ENCODE measurements at places on chromosomes 4 and X.

- DNase-seq: no peak
Observed at GRCh38 chr4:47109379-47109778, 78.0 kb downstream of the GABRB1 start.

GRCh38 chr4:25523405-25523804 lies 132.2 kb upstream of the SLC34A2 start:
- DNase-seq: no peak

DNA sequence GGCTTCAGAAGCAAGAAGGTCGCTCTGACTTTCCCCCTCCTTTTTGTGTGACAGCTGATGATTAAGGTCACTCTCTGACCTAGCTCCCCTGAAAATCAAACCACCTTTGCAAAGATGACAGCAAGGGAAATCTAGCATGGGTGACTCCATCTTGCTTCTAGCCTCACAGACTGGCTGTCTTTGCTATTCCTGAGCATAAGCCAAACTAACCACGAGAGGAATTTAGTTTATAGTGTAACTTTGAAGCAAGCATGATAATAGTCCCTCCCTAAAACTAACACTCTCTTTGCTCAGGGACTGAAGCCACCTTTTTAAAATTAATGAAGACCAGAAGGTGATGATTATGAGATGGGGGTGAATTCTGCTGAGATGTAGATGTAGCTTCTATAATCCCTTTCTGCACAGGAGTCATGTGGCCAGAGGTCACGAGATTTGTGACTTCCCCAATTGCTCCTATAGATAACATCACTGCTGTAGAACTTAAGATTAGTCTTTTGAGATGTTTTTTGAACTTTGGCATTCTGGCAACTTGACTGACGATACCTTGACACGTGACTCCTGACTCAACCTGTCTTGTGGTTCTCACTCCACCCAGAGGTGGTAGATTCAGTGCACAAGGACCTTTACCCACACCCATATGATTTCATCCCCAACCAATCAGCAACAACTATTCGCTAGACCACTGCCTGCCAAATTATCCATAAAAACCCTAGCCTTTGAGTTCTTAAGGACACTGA lies 14.9 kb upstream of the PDE5A start:
- DNase-seq: no peak

GRCh38 chr4:96753216-96753615 lies 913.3 kb downstream of the PDHA2 start:
- no peak for DNase-seq

DNA sequence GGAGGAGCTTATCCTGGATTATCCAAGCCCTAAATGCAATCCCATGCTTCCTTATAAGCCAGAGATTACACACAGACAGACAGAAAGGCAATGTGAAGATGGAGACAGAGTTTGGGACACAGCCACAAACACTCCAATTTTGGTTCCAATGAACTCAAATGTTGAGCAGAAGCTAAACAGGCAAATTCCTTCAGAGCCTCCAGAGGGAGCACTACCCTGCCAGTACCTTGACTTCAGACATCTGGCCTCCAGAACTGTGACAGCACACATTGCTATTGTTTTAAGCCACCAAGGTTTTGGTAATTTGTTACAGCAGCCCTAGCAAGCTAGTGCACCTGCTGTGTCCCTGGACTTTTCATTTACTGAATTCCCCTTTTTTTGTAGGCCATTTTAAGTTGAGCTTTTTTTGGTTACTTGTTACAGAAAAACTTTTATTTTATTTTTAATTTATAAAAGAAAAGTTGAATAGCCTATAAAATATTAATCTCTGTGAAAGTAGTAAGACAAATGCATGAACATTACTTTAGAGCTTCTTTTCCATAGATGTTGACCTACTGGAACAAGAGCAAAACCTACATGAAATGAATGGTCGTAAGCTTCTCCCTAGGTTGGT lies 33.4 kb upstream of the SRD5A3 start:
- no peak for DNase-seq

GRCh38 chr4:71732066-71732465 lies 51.8 kb downstream of the GC start:
- DNase-seq: no peak

DNA sequence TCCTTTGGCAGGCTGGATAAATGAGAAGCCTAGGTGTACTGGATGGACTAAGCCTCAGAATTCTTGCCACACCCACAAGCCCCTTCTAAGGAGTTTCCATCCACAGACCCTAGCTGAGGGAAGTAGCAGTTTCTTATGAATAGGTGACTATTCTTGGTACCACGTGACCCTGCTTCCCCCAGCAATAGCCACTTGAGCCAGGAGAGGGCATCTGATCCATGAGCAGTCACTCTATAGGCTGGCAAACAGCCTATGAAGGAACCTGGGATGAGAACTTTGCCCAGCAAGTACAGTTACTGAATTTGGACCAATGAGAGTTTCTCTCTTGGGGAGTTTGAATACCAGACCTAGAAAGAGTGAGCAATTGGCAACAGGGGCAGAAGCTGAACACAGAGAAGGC lies 84.0 kb downstream of the RTL9 start:
- no peak for DNase-seq

DNA sequence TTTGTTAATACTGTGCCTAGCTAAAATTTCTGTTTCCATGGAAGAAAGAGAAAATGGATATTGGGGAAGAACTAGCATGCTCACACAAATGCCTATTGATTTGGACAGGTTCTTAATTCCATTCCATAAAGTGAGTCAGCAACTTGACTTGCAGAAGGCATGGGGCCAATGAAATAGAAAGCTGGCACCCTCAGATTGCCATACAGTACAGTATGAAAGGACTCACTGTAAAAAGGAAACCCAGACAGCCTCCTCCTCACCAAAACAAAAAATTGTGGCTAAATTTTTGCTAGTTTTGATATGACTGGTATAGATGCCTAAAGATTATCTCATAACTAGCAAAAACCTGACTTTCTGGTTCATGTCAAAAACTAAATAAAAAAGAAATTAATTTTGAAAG lies 11.2 kb upstream of the TAB3 start:
- DNase-seq: no peak

DNA sequence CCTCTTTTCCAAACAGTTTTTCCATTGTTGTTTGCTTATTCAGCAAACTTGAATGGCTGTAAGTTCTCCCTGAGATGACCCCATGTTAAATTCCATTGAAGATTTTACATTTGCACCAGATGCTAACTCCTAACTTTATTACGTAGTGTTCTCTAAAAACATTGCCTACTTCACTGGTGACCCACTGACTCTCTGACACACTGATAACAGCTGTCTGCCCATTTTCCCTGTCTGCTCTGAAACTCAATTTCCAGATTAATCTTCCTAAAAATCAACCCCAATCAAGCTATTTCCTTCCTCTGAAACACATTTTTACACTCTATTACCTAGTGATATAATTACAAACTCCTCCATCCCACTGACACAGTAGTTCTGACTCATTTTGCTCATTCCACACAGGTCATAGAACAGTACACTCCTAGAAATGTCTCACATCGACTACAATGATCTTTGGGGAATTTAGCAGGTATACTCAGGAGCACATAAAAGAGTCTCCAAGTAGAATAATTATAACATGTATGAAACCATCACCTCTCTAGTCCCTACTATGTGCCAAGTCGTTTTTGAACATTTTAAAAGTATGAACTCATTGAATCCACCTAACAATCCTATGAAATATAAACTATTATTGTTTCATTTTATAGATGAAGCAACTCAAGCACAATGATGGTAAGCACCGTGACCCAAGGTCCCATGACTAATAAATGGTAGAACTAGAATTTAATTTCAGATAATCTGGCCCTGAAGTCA lies 210.9 kb downstream of the SLIT2 start:
- no peak for DNase-seq

DNA sequence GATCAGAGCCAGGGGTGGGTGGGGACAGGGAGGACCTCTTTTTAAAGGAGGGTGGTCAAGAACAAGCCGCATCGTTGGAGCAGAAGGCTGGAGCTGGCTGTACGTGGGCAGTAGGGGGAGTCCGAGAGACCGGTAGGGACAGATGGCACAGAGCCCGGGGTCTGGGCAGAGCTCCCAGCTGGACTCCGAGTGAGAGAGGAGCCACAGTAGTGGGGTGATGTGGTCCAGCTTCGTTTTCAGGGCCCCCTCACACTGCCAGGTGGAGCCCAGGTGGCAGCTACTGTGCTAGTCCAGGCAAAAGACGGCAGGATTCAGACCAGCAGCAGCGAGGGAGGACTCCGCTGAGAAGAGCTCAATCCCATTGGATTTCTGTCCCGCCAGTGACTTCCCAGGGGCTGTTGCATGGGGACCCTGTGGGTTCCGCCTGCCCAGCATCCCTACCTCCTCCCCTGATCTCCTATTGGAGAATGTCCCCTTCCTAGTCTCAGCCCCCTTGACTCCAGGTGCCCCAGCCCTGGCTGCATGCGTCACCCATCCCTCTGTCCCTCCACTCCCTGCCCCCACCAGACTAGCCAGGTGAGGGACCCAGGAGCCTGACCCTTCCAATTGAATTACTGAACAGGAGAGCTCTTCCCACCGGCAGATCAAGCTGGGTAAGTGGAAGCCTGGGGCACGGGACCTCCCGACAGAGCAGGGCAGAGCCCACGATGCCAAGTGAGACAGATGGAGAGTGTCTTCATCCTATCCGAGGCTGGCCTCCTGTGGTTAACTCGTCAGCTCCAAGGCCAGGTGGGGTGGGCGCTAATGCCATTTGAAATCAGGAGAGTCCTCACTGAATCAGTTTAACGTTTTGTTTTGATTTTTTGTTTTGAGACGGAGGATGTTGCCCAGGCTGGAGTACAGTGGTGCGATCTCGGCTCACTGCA lies 2.9 kb downstream of the ARHGAP4 start:
- no peak for DNase-seq

DNA sequence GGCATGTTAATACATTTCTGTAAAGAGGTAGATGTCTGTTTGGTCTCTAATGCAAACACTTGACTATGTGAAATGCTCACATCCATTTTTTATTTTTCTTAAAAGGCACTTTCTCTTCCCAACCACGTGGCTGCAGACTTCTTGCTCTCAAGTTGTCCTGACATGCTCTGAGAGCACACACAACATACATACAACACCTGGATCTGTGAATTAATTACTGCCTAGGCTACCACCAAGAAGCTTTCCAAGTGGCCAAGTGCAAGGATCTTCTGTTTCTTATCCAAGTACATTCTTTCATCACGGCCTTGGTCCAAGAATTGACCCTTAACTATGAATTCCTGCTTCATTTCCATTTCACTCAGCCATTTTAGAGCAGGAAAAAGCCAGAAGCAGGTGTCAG lies 110.8 kb downstream of the SPRY1 start:
- DNase-seq: no peak

DNA sequence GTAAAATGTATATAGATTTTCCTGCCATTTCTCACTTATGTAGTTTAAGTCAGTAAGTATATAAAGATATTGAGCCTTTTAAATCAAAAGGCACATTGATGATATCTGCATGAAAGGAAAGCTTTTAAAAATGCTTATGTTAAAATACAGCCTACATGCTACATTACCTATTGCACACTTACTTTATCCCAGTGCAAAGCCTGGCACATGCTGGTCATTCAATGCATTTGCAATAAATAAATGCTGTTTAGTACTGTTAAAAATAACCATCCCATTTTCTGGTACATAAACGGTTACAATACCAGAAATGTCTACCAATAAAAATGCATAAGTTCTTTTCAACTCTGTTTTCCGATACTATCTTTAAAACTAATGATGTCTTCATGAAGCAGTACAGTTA lies 22.1 kb upstream of the SPATA4 start:
- DNase-seq: no peak

DNA sequence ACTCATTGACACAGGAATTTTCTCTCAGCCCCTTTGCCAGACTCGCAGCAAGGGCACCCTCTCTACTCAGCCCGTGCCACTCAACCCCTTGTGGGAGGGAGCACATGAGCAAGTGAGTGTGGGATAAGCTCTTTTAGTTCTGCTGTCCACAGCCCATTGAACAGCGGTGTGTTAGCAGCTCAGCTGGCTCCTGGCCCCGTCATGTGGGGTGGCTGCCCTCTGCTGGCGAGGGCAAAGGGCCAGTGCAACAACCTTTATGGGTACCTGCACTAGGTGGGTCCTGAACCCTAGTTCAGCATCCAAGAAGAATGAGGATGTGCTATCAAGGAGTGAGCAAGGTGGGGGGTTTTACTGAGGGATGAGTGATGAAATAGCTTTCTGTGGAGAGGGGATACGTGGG lies 85.0 kb upstream of the ZNF81 start:
- no peak for DNase-seq

Measured in AG04449 (cell line).